ENCODE measurements at places on chromosomes 4 and X. TPM values are rescaled to one million over a fixed set of nuclear protein-coding genes. Genes with fewer than 3 reads are reported as not detected.

The NEXMIF gene
- polyA plus RNA-seq, result 0.09 TPM

The GAGE1 gene
- not detected for polyA plus RNA-seq

The TMEM47 gene
- 25.6 TPM for polyA plus RNA-seq

The GAB3 gene
- 0.89 TPM for polyA plus RNA-seq

- H3K36me3 ChIP-seq, result no peaks in the 10 kb centered on the region
- no peak overlapping the region for H3K27ac ChIP-seq
- H3K4me3 ChIP-seq, result peak overlapping the region; percentile 68
- peak; percentile 52 for DNase-seq
Observed at GRCh38 chr4:186104890-186105646, 564 bp downstream of the FAM149A start.

DNA sequence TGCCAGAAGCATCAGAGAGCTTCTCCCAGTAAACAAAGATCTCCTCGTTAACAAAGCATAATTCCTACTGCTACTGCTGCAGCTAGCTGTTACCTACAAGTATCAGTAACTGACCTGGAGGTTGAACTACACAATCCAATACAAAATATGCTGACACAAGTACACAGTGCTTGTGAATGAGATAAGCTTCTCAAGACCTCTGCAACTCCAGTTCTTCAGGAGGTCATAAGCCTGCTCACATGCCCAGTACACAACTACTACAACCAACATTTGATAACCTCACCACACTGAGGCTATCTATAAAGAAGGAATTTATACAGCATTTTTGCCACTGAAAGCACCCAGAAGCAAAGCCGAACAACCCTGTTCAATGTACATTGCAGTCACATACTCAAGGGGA, 66.7 kb upstream of the SMARCAD1 start:
- H3K27ac ChIP-seq, result no peak overlapping the region
- H3K4me3 ChIP-seq, result no peak overlapping the region
- H3K27me3 ChIP-seq, result no peaks in the 10 kb centered on the region
- no peaks in the 10 kb centered on the region for H3K36me3 ChIP-seq
- no peak for DNase-seq
- peaks cover 14% of the 10 kb centered on the region for H3K4me1 ChIP-seq

DNA sequence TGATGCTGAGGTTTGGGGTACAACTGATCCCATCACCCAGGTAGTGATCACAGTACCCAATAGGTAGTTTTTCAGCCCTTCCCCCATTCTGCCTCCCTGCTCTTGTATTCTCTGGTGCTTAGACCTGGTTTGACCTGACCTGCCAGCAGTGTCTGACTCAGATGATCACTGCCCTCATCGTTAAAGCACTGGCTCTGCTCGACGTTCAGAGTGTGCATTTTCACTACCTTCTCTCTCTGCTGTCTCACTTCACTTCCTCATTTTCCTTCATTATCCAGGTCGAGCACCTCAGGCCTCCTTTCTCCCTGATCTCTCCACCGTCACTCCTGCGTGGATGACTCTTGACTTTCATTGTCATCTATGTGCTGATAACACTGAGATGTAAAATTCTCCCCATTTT, 83.6 kb downstream of the PARM1 start:
- DNase-seq, result no peak
- H3K4me3 ChIP-seq, result no peak overlapping the region
- H3K4me1 ChIP-seq, result no peaks in the 10 kb centered on the region
- H3K27ac ChIP-seq, result no peak overlapping the region
- H3K36me3 ChIP-seq, result no peaks in the 10 kb centered on the region

DNA sequence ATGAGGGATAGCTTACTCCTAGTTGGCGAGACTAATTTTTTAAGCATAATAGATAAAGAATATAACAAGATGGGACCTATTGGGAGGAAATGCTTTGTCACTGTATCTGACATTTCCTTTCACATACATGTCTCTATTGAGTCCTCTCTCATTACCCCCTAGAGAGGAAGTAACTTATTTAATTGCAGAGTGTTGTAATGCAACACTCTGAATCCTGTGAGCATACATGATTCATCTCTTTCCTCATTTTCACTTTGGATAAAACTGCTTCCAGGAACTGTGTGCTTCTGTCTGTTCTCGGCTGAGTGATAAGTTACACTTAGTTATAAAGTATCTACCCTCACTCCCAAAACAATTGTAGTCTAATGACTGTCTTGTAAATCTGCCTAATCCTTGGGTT, 266.1 kb upstream of the ANXA10 start:
- H3K4me3 ChIP-seq, result no peak overlapping the region
- no peaks in the 10 kb centered on the region for H3K27me3 ChIP-seq
- no peak for DNase-seq
- H3K4me1 ChIP-seq, result peaks cover 44% of the 10 kb centered on the region
- no peak overlapping the region for H3K27ac ChIP-seq

- DNase-seq, result no peak
- no peaks in the 10 kb centered on the region for H3K27me3 ChIP-seq
- no peaks in the 10 kb centered on the region for H3K4me1 ChIP-seq
- no peaks in the 10 kb centered on the region for H3K36me3 ChIP-seq
- no peak overlapping the region for H3K27ac ChIP-seq
- H3K4me3 ChIP-seq, result no peak overlapping the region
Observed at GRCh38 chr4:10245751-10246150, 129.2 kb upstream of the WDR1 start.

GRCh38 chrX:35665311-35665710, 132.8 kb upstream of the MAGEB16 start:
- DNase-seq, result no peak
- H3K4me1 ChIP-seq, result peaks cover 8% of the 10 kb centered on the region
- H3K36me3 ChIP-seq, result no peaks in the 10 kb centered on the region
- peak overlapping the region; percentile 59 for H3K27ac ChIP-seq

- H3K27me3 ChIP-seq, result peaks cover 28% of the 10 kb centered on the region
- no peak overlapping the region for H3K4me3 ChIP-seq
- H3K27ac ChIP-seq, result no peak overlapping the region
- H3K4me1 ChIP-seq, result peaks cover 23% of the 10 kb centered on the region
- DNase-seq, result no peak
Observed at GRCh38 chr4:44231006-44231405, 217.6 kb downstream of the KCTD8 start.

GRCh38 chr4:130028552-130028951, 932.6 kb downstream of the C4orf33 start:
- DNase-seq, result peak; percentile 18
- peak overlapping the region; percentile 14 for H3K27ac ChIP-seq
- no peaks in the 10 kb centered on the region for H3K27me3 ChIP-seq
- no peaks in the 10 kb centered on the region for H3K36me3 ChIP-seq
- no peak overlapping the region for H3K4me3 ChIP-seq

GRCh38 chr4:138348055-138348454, 105.9 kb upstream of the SLC7A11 start:
- H3K36me3 ChIP-seq, result no peaks in the 10 kb centered on the region
- no peaks in the 10 kb centered on the region for H3K27me3 ChIP-seq
- H3K27ac ChIP-seq, result no peak overlapping the region
- no peak for DNase-seq
- no peaks in the 10 kb centered on the region for H3K4me1 ChIP-seq

DNA sequence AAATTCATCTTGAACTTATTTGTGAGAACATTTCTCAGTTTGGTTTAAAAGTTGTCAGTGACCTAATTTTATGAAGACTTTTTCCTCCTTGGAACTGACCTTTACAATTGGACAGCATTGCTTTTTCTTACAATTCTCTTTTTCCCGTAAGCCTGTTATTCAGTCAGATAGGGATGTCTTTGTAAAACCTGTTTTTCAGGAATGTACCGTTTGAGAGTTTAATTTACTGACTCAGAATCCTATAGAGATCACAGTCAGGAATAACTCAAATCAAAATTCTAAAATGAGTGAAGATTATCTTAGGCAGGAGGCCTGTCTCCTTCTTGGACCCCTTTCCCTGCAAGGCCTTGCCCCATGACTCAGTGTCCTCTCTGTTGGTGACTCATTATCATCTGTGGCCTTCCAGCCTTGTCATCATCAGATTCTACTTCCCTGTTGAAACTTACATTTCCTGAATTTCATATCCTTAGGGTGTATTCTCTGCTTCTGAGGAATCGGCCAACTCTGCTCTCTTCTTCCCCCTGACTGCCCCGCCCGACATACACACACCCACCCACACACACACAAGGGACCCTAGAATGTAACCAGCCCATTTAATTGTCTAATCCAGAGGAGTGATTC, 99.8 kb downstream of the ARHGAP10 start:
- H3K36me3 ChIP-seq, result no peaks in the 10 kb centered on the region
- peaks cover 20% of the 10 kb centered on the region for H3K4me1 ChIP-seq
- no peak overlapping the region for H3K4me3 ChIP-seq
- H3K27ac ChIP-seq, result no peak overlapping the region
- H3K27me3 ChIP-seq, result no peaks in the 10 kb centered on the region

DNA sequence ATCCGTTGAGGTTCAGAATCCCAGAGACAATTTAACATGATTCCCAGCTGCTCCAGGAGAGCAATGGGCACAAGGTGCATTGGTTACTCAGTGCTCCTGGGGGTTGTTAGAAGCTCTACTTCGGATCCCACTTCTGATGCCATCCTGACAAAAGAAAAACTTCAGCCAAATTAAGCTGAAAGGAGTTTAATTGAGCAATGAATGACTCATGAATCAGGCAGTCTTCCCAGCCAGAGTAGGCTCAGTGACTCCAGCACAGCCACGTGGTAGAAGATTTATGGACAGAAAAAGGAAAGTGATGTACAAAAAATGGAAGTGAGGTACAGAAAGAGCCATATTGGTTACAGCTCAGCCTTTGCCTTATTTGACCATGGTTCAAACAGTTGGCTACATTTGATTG, 95.7 kb downstream of the PWWP3B start:
- no peaks in the 10 kb centered on the region for H3K36me3 ChIP-seq
- no peak overlapping the region for H3K4me3 ChIP-seq
- H3K4me1 ChIP-seq, result no peaks in the 10 kb centered on the region
- no peak for DNase-seq

- no peak overlapping the region for H3K4me3 ChIP-seq
- H3K27ac ChIP-seq, result no peak overlapping the region
- no peaks in the 10 kb centered on the region for H3K27me3 ChIP-seq
- H3K4me1 ChIP-seq, result peaks cover 14% of the 10 kb centered on the region
- no peaks in the 10 kb centered on the region for H3K36me3 ChIP-seq
Observed at GRCh38 chr4:113943863-113944262, 35.6 kb downstream of the ARSJ start.

DNA sequence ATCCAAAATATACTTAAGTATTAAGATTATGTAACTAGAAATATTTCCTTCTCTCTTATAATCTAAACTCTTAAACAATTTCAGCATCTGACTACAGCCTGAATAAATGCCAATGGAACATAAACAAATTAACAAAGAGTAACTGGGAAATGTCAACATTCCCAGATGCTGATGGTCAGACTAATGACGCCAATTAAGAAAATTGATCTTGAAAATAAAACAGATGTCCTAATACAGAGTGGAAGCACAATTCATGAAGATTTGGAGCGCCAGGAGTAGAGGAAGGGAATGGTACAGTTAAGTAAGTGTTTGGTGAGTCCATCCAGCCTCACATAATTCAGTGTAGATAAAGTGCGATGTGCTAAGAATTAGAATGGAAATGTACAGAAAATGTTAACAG, 203.7 kb upstream of the NWD2 start:
- no peak overlapping the region for H3K27ac ChIP-seq
- no peak overlapping the region for H3K4me3 ChIP-seq
- no peaks in the 10 kb centered on the region for H3K4me1 ChIP-seq
- no peaks in the 10 kb centered on the region for H3K36me3 ChIP-seq
- no peaks in the 10 kb centered on the region for H3K27me3 ChIP-seq

DNA sequence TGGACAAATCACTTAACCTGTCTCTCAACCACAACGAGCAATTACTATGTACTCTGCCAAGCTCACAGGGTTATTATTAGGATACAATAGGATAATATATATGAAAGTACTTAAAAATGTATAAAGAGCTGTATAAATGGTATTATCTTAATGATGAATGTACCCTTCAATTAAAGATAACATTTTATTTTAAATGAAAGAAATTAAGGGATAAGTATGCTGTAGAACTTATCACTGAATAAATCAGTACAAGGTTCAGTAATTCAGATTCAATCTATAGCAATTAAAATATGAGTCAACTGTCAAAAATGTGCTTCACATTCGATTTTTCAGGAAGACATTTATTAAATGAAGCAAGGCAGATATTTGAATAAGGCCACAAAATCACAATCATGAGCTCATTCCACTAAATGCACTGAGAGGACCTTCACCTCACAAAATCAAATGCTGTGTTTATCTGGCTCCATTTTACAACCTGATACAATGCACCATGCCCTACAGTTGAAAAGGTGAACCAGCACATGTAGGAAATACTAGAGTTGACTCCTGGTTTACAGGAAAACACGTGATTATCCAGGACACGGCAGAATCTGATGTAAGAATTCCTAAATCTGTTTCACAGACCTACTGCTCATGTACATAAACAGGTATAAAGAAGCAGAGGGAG, 4.4 kb downstream of the LRCH2 start:
- H3K4me3 ChIP-seq, result no peak overlapping the region
- no peak overlapping the region for H3K27ac ChIP-seq
- no peaks in the 10 kb centered on the region for H3K36me3 ChIP-seq
- H3K27me3 ChIP-seq, result no peaks in the 10 kb centered on the region
- no peaks in the 10 kb centered on the region for H3K4me1 ChIP-seq

GRCh38 chr4:168757500-168757899, 252.6 kb downstream of the CBR4 start:
- DNase-seq, result no peak
- no peaks in the 10 kb centered on the region for H3K27me3 ChIP-seq
- no peak overlapping the region for H3K27ac ChIP-seq
- H3K4me1 ChIP-seq, result no peaks in the 10 kb centered on the region

DNA sequence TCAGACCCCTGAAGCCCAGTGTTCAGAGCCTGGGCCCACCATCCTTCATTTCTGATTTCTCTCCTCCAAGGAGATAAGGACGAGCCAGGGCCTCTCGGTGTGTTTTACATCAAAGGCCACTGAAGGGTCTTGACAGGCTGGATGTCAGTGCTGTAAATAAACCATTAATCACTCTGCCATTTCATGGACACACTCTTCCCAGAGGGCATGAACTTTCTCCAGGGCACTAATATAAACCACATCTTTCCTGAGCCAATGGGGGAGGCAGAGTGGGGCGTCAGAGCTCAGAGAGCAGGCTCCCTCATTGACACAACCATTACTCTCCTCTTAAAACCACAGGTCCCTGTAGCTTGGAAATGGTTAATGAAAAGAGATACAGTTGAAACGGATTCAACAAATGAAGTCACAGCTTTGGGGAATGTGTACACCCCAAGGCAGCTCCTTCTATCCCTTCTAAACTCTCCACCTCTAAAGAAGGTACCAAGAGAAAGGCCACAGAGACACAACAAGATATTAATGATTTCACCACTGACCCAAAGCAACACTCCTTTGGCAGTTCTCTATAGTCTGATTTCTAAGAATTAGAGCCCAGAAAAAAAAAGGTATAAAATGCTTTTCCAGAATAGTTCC, 200.6 kb downstream of the CHIC2 start:
- H3K27ac ChIP-seq, result no peak overlapping the region
- no peak for DNase-seq
- H3K4me3 ChIP-seq, result no peak overlapping the region
- H3K4me1 ChIP-seq, result no peaks in the 10 kb centered on the region
- no peaks in the 10 kb centered on the region for H3K27me3 ChIP-seq

- DNase-seq, result no peak
- H3K4me1 ChIP-seq, result peaks cover 22% of the 10 kb centered on the region
- no peak overlapping the region for H3K4me3 ChIP-seq
- no peaks in the 10 kb centered on the region for H3K27me3 ChIP-seq
- H3K36me3 ChIP-seq, result no peaks in the 10 kb centered on the region
- no peak overlapping the region for H3K27ac ChIP-seq
Observed at GRCh38 chr4:12615822-12616221, 868.3 kb downstream of the RAB28 start.

All from GM23338 (cell line).